Renal cortex interstitium (tissue), 15 donors: ENCODE measurements at places on chromosomes 5 and 9.

- DNase-seq = no peak
Observed at GRCh38 chr5:165714598-165714997, 2209.2 kb downstream of the MAT2B start.

DNA sequence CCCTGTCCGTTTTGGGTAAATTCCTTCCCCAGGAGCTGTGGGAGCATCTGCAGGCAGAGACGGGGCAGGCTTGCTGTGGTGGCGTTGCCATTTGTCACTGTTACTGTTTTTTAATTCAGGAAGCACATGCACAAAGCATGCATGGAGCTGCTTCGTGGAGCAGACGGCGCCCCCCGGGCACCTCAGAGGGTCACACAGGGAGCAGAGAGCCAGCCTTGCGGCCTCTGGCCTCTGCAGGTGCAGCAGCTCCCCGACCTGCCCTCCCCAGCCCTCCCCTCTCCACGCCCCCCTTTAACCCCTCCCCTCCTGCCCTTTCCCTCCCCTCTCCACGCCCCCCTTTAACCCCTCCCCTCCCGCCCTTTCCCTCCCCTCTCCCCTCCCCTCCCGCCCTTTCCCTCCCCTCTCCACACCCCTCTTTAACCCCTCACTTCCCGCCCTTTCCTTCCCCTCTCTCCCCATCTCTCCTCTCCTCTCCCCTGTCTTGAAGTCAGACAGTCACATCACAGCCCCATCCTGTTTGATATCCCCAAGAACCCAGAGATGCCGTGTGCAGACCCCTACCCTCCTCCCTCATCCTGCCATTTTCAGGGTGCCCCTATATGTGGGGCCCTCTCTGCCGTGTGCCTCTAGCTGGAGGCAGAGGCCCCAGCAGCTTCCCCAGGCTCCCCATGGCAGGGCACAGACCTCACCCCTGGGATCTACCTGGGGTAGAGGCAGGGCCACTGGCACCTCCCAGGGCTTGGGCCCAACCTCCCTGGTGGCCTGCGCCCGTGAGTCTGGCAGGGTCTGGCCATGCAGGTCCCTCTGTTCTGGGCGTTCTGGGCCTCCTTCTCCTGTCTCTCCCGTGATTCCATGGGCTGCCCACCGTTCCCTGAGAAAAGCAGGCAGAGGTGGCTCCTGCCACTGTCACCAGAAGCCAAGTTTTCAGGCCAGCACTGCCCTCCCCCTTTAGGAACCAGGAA, 29.6 kb upstream of the UBAC1 start:
- DNase-seq = no peak

- DNase-seq = no peak
Observed at GRCh38 chr9:13707612-13708576, 428.4 kb upstream of the MPDZ start.

GRCh38 chr5:96408210-96408777, 24.8 kb downstream of the PCSK1 start:
- no peak for DNase-seq

- no peak for DNase-seq
Observed at GRCh38 chr5:55800924-55801323, 50.2 kb upstream of the IL31RA start.
